Hindlimb muscle (tissue), 1 donor: ENCODE measurements at places on chromosomes 5 and 9. TPM values are rescaled to one million over a fixed set of nuclear protein-coding genes. Genes with fewer than 3 reads are reported as not detected.

The IFNK gene
- polyA plus RNA-seq = not detected

The SLC31A1 gene
- polyA plus RNA-seq = 7.4 TPM

The PPP1R2B gene
- polyA plus RNA-seq = not detected

The SPEF2 gene
- 6.6 TPM for polyA plus RNA-seq

The SLC25A2 gene
- not detected for polyA plus RNA-seq

The ANKRD31 gene
- polyA plus RNA-seq = 0.14 TPM

The C5orf52 gene
- polyA plus RNA-seq = not detected

DNA sequence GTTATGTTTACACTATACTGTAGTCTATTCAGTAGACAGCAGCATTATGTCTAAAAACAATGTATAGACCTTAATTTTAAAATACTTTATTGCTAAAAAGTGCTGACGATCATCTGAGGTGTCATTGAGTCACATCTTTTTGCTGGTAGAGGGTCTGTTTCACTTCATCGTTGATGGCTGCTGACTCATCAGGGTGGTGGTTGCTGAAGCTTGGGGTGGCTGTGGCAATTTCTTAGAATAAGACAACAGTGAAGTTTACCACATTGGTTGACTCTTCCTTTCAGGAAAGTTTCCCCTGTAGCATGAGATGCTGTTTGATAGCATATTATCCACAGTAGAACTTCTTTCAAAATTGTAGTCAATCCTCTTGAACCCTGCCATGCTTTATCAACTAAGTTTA is 150.3 kb downstream of the FBXL7 start:
- no peak for DNase-seq

GRCh38 chr9:136494012-136494411 is 11.2 kb upstream of the SEC16A start:
- no peak for DNase-seq

GRCh38 chr5:146877783-146878475 is 628 bp downstream of the PPP2R2B start:
- peak; percentile 15 for DNase-seq

DNA sequence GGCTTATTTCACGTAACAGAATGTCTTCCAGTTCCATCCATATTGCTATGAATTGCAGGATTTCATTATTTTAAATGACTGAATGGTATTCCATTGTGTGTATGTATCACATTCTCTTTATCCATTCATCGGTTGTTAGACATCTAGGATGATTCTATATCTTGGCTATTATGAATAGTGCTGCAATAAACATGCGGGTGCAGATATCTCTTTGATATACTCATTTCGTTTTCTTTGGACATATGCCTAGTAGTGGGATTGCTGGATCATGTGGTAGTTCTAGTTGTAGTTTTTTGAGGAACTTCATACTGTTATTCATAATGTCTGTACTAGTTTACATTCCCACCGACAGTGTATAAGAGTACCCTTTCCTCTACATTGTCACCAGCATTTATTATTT is 460.5 kb downstream of the MAN2A1 start:
- DNase-seq = no peak

DNA sequence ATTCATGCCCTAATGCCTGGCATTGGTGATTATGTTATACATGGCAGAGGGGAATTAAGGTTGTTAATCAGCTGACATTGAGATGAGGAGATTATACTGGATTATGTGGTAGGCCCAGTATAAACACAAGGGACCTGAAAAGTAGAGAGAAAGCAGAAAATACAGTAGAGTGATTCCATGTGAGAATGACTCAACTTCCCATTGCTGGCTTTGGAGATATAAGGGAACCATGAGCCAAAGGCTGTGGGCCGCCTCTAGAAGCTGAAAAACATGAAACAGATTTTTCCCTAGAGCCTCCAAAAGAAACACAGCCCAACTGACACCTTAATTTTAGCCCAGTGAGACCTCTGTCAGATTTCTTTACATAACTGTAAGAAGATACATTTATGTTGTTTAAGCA is 65.0 kb upstream of the CTXN3 start:
- no peak for DNase-seq

DNA sequence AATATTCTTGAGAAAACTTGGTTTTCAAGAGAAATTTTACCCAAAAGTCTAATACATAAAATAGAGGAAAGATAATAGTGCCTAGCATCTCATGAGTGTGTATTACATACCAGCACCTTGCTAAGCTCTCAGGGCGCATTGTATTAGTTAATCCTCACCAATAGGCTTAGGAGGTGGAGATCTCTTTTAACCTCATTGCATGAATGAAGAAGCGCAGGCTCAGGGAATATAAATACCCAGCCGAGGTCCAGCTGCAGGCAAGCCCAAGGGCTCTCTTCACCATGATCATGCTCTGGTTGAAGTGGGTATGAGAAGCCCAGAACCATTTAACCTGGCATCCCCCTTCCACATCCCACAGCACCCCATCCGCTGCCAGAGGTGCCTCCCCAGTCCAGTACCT is 46.0 kb downstream of the CAMK2A start:
- DNase-seq = no peak

- no peak for DNase-seq
Measured at GRCh38 chr9:70588381-70588780, 173.9 kb upstream of the KLF9 start.

- peak; percentile 68 for DNase-seq
Measured at GRCh38 chr5:176543428-176544182, 5.5 kb upstream of the CDHR2 start.

GRCh38 chr5:83925321-83925954 is 204.8 kb upstream of the HAPLN1 start:
- no peak for DNase-seq

GRCh38 chr5:134437340-134437846 is 25.7 kb upstream of the CDKN2AIPNL start:
- no peak for DNase-seq

GRCh38 chr5:144048259-144048856 is 122.1 kb downstream of the YIPF5 start:
- DNase-seq = no peak

DNA sequence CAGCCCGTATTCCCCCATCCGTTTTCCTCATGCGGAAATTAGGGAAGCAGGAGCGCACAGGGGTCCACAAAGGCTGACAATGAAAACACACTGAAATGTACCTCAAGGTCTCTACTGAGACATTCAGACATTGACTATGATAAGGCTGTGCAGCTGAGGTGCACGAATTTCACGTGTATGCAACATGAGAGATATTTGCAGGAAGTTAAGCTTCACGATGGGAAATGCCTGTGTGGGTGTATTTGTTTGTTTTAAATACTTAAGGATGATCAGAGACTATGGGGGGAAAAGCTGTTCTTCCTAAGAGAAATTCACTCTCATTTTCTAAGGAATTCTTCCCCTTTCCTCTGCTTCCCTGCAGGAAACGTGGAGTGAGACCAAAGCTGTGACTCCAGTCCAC is 2.6 kb upstream of the SPATA31E1 start:
- no peak for DNase-seq

GRCh38 chr5:149062371-149063016 is 368 bp downstream of the SH3TC2 start:
- DNase-seq = no peak
